ENCODE measurements at places on chromosomes 2 and 18.
A peak's percentile ranks its signal among the peaks of the same experiment; 100 is the strongest.

DNA sequence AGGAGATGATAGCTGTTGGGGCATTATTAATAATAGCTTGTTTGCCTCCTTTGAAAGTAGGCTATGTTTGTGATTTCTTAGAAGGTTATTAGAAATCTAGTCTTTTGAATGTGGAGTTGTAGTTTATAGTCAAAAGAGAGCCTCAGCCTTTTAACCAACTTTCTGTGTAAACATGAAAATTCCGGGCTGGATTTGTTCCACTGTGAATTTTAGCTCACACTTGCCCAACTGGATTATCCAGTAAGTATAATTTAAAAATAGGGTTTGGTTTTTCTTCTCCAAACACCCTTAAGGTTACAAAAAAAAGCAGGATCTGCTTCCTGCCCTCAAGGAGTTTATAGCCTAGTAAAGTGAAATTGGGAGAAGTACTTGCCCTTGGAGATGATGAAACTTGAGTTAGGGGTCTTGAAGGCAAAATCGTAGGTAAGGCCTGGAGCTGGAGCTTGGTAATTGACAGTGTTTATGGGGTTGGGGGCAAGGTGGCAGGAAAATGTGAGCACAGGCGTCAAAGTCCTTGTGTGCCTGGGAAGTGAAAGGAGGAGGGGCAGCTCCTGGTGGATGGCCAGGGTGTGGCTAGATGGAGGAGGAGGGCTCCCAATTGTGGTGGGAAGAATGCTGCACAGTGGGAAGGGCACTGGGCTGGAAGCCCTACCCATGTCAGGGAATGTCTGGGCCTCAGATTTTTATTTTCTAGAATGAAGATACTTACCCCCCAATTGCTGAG is 21.3 kb downstream of the ITGA6 start:
- DNase-seq: no peak

GRCh38 chr2:54227798-54228197 is 28.2 kb downstream of the TSPYL6 start:
- DNase-seq: no peak

- no peak for DNase-seq
These were observed 299.0 kb upstream of the FBXO11 start for GRCh38 chr2:48205137-48205798.

- DNase-seq: no peak
These were observed 12.9 kb downstream of the IER3IP1 start for GRCh38 chr18:47163241-47163640.

- DNase-seq: no peak
These were observed 6.4 kb upstream of the SP9 start for GRCh38 chr2:174328114-174328960.

DNA sequence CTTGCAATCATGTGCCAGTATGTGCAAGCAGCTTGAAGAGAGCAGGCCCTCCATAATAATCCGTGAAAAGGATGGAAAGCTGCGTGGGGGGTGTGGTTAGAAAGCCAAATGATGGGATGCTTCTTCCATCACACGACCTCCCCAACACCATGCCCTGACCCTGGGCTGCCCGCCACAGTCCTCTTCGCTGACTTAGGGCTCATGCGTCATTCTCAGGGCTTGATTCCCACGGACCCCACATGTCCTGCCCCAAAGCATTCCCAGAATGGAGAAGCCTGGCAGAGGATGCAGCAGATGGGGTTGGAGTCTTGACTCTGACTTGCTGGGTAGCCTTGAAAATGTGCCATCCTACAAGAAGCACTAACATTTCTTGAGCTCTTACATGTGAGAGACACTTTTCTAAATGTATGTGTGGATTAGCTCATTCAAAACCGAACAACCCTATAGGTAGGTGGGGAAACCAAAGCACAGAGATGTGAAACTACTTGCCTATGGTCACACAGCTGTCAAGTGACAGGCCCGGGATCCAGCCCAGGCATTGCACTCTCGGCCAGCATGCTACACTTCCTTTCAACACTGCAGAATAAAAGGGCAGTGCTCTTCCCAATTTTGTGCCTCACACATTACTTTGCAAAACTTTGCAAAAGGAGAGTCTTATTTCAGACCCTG is 3.7 kb downstream of the TNS1 start:
- no peak for DNase-seq

DNA sequence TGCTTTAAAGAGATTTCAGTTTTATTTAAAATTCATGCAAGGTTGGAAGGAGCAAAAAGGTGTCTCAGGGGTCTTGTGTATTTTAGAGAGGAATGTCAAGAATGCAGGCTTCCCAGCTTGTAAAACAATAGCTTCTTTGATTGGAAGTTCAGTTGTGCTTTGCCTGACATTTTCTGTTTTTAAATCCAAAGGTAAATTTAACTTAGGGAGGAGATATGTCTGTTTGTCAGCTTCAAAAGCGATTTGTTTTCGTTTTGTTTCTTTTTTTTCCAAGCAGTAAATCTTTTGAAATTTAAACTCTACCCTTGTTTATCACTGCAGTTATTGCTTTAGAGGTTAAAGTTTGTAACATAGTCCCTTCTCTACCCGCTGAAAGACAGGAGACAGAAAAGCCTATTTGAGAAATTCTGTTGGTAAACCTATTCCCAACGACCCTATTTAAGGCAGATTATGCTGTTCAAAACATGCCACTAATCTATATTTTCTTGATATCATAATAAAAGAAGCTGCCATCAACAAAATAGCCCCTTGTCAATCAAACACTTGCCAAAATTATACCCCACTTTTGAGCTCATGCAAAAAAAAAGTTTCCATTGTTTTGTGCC is 639.6 kb downstream of the IRS1 start:
- DNase-seq: no peak

- DNase-seq: no peak
These were observed 177.9 kb upstream of the SH3BP4 start for GRCh38 chr2:234773764-234774409.

DNA sequence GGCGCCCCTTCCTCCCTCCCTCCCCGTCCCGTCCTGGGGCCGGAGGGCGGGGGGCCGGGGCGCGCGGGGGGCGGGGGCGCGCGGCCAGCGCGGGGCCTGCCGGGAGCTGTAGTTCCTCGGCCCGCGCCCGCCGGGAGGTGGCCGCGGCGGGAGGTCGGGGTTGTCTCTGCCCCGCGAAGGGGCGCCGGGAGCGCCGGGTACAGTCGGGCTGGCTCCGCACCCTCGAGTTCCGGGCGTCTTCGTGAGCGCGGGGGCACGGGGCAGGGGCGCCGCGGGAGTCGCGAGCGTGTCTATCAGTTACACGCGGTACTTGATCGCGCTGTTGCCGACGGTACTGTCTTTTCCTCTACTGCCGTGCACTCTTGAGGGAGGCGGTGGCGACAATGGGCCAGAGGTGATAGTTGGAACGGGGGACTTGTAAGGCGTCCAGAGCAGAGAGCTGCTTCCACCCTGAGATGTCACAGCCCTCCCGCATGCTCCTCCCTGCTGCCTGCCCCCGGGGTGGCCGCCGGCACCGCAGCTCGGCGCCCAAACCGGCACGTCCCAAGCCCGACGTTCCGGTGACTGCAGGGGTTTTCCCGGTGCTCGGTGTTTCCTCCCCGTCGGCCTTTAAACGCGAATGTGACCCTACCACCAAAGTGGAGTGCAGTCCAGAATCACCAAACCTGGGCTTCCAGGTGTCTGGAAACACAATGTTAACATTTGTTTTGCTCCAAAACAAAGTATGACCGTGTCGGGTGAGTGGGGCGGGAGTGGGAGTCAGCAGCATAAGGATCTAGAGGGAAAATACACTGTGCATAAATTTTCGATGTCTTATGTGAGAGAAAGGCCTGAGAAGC is at the start of gene PRKD3:
PRKD3 (minus strand) TSS at position 48 of the 839 bp plus-strand sequence. CDS start 8,309 bp downstream, outside the sequence.
- peak; percentile 77 for DNase-seq

DNA sequence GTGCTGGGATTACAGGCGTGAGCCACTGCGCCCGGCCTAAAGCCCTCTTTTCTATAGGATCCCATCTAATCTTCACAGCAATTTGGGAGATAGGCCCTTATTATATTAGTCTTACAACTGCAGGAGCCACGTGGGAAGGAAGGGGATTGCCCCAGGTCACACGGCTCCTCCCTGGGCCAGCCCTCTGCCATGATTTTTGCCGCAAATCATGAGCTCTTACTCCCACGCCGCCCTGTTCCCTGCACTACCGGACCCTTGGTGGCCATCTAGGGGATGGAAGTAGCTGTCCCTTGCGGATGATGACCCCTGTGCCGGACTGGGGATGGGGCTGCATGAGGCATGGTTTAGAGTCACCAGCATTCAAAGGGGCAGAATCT is 28.4 kb upstream of the PTMA start:
- DNase-seq: no peak

DNA sequence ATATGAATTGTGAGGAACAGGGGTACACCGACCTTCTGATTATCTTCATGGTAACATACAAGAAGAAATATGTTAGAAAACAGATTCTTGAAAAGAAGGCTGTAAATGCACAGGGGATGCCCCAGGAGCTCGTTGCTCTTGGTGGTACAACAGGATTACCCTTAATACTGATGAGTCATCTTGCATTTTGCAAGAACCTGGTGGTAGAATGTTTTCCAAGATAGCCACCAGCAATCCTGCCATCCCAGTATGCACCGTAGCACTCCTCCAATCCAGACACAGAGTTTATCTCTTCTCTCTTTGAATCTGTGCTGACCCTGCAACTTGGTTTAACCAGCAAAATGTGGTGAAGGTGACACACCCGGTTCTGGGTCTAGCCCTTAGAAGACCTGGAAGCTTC is 238.3 kb downstream of the EN1 start:
- DNase-seq: no peak

Data from psoas muscle (tissue), 8 donors.